ENCODE measurements at places on chromosomes 6 and 20.

DNA sequence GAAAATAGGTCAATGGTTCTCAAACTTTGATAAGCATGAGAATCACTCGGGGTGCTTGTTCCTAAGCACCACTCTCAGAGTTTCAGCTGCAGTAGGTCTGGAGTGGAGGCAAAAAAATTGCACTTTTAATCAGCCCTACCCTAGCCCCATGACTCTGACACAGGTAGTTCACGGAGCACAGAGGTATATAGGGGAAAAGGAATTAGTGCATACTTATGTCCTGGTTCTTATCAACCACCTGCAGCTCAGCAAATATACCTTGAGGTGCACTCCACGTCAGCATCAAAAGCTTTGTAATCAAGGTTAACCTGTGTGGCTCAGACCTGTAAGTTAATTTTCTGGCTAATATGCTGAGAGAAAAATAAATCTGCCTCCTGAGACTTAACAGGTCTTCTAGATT lies 138.8 kb upstream of the HMGN3 start:
- DNase-seq, result no peak

DNA sequence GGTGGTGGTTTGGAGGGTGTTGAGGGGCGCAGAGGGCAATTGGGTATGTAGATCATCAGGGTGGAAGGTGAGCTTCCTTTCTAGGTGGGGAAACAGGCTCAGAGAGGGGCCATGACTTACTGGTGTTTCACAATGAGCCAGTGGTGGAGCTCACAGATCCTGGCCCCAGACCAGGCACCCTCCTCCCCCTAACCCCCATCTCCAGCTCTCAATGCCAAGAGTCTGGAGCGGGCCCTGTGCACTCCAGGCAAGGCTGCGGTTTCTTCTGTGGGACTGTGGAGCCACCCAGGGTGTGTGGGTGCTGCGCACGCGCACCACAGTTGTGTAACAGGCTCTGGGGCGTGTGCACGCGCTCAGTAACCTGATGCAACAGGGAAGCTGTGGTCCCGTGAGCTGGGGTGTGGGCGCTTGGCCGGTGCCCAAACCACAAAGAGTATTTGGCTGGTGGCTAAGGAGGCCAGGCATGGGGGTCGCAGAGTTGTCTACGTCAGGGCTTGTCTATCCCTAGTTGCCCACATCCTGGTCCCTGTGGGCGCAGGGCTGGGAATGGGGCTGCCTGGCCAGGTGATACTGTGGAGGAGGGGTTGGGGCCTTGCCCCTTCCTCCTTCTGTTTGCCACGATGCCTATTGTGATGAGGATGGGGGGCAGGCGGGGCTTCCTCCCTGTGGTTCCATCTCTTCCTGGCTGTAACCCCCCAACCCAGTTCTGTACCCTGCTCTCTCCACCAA lies 37.5 kb upstream of the MRPS18A start:
- DNase-seq, result no peak

GRCh38 chr6:12923644-12924235 lies 207.2 kb downstream of the PHACTR1 start:
- no peak for DNase-seq

DNA sequence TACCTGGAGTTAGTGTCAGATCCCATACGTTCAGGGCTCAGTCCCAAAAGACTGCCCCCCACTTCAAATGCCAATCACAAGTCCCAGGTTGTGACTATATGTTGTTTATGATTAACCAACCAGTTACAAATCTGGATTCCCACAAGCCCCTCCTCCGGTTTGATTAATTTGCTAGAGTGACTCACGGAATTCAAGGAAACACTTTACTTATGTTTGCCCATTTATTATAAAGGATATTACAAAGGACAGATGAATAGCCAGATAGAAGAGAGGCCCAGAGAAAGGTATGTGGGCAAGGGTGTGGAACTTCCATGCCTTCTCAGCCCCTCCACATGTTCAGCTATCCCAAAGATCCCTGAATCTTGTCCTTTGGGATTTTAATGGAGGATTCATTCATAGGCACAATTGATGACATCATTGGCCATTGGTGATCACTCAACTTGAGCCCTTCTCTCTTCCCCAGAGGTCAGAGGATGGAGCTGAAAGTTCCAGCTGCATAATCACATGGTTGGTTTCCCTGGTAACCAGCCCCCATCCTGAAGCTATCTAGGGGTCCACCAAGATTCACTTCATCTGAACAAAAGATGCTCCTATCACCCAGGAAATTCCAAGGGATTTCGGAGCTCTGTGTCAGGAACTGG lies 2.0 kb downstream of the ECT2L start:
- DNase-seq, result no peak

- no peak for DNase-seq
Measured at GRCh38 chr6:128885381-128885780, 2.4 kb downstream of the LAMA2 start.

- DNase-seq, result no peak
Measured at GRCh38 chr20:53244711-53245110, 272.6 kb downstream of the TSHZ2 start.

DNA sequence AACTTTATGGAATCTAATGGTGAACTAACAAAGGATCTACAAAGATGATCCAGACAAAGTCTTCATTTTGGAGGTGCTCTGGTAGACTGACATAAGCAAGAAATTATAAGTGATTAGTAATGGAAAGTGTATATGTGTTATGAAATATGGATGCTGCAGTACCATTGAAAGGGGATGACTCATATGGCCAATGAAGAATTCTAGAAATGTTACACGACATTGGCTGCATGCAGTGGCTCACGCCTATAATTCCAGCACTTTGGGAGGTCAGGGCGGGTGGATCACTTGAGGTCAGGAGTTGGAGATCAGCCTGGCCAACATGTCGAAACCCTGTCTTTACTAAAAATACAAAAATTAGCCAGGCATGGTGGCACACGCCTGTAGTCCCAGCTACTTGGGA lies 23.5 kb downstream of the CFAP206 start:
- DNase-seq, result no peak

- DNase-seq, result no peak
Measured at GRCh38 chr6:126093108-126093507, 106.8 kb downstream of the TRMT11 start.

- no peak for DNase-seq
Measured at GRCh38 chr20:11158589-11158988, 484.8 kb upstream of the JAG1 start.

GRCh38 chr6:38593409-38593808 lies 46.3 kb downstream of the BTBD9 start:
- no peak for DNase-seq

- no peak for DNase-seq
Measured at GRCh38 chr6:135850882-135851281, 619 bp upstream of the PDE7B start.

- DNase-seq, result no peak
Measured at GRCh38 chr6:127582777-127583462, 5.9 kb downstream of the C6orf58 start.

DNA sequence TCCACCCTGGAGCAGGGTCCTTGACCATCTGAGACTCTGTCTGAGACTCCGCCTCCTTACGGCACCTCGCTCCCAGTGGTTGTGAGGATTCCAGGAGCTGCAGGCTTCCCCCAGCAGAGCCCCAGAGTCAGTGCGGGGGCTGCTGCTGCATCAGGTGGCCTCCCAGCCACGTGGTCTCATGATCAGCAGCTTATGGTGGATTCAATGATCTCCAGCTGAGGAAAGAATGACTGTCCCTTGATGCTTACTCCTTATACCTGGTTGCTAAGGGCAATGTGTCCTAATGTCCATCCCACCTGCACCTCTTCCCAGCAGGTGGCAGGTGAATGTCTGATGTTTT lies 40.0 kb downstream of the SLC22A1 start:
- no peak for DNase-seq

GRCh38 chr6:28205879-28206278 lies 19.2 kb upstream of the ZSCAN9 start:
- DNase-seq, result no peak

GRCh38 chr6:113428702-113429101 lies 428.4 kb upstream of the MARCKS start:
- no peak for DNase-seq

GRCh38 chr6:159880412-159880975 lies 10.3 kb upstream of the MAS1 start:
- DNase-seq, result no peak

DNA sequence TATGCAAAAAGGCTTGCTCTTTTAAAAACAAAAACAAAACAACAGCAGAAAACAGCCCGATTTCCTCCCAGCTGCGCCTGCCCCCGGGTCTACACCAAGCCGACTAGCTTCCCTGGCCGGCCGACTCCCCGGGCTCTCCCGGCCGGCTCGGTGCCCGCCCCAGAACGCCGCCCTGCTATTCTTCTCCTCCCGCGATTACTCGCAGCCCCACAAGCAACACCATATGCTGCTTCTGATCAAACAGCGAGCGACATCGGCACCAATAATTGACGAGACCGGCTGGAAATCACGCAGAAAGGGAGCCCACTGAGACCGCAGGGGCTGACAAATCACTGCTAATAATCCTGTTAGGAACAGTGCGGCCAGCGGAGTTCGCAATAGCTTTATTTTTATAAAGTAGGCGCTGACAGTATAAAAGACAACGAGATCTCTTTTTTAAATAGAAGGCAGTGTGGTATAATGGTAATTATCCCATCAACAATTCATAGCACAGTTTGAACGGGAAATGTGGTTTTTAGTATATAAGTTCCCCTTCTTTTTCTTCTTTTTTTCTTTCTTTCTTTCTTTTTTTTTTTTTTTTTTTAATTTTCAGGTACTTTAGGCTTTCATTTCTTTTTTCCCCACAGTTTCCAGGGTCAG lies 3.3 kb downstream of the SIM1 start:
- peak; percentile 76 for DNase-seq

DNA sequence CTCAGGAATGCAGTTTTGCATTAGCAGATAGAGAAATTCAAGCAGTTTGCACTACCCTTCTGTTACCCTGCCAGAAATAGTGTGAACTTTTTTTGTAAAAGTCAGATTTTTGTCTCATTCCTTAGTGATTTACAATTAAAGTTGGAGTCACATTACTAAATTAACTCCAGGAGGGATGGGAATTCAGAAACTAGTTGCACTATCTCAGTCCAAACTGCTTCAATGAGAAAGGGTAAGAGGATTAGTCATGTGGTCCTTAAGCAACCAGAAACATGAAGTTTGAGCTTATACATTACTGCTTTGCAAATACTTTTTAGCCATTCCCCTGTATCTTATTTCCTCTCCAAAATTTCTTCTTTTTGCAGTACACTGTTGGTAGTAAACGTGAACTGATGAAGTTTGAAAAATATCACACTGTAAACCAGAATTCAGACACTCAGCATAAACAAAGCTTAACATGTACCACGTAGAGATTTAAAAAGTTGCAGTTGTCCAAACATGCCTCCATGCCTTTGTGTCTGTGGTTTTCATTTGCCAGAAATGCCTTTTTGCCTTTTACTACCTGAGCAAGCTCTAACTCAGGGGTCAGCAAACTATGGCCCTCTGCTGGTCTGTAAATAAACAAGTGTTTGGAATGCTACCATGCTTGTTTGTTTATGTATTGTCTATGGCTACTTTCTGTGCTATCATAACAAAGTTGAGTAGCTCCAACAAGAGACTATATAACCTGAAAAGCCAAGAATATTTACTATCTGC lies 49.7 kb downstream of the TP53INP2 start:
- DNase-seq, result no peak

GRCh38 chr6:46451343-46451742 lies 39.9 kb downstream of the RCAN2 start:
- DNase-seq, result no peak

- peak; percentile 44 for DNase-seq
Measured at GRCh38 chr20:63054681-63055240, 48.0 kb upstream of the BHLHE23 start.

GRCh38 chr20:38165089-38165965 lies at the start of gene TGM2:
TGM2 (minus strand) TSS chr20:38165270; CDS start chr20:38165198, 72 bp downstream.
- DNase-seq, result peak; percentile 82

- DNase-seq, result no peak
Measured at GRCh38 chr6:150452428-150453243, 83.8 kb downstream of the IYD start.

- DNase-seq, result no peak
Measured at GRCh38 chr6:131894493-131895424, 56.4 kb downstream of the CCN2 start.

- DNase-seq, result no peak
Measured at GRCh38 chr6:89024456-89024855, 56.1 kb upstream of the PNRC1 start.

DNA sequence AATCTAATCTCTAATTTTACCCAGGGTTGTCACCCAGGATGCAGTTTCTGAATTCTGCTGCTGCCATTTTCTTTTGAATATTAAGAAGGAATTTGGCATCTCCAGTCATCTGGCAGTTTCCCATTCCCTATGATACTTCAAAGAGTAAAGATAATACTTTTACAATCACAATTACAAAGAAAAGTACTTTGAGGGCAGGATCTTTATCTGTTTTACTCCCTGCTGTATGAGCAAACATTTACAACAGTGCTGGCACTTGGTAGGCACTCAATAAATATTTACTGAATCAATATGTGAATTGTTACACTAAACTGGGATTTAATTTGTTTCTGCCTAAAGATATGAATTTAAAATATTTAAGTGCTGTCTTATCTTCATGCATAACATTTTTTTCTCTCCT lies 224.9 kb downstream of the EPHA7 start:
- no peak for DNase-seq

- peak; percentile 57 for DNase-seq
Measured at GRCh38 chr6:47097092-47097945, 55.2 kb upstream of the ADGRF1 start.

DNA sequence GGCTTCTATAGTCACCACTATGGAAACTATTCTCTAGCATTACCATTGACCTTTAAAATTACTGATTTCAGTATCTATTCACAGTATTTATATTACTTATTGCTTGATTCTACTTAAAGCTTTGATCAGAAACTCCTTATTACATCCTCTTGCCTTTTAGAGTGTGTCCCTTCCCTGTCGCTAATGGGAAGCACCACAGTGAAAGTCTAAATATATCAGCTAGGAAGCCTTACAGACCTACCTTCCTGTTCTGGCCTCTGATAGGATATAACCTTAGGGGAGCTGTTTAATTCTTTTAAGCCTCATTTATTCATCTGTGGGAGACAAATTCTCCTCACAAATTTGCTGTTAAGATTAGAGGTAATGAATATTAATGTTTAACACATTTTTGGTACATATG lies 122.7 kb downstream of the ADGRB3 start:
- no peak for DNase-seq

DNA sequence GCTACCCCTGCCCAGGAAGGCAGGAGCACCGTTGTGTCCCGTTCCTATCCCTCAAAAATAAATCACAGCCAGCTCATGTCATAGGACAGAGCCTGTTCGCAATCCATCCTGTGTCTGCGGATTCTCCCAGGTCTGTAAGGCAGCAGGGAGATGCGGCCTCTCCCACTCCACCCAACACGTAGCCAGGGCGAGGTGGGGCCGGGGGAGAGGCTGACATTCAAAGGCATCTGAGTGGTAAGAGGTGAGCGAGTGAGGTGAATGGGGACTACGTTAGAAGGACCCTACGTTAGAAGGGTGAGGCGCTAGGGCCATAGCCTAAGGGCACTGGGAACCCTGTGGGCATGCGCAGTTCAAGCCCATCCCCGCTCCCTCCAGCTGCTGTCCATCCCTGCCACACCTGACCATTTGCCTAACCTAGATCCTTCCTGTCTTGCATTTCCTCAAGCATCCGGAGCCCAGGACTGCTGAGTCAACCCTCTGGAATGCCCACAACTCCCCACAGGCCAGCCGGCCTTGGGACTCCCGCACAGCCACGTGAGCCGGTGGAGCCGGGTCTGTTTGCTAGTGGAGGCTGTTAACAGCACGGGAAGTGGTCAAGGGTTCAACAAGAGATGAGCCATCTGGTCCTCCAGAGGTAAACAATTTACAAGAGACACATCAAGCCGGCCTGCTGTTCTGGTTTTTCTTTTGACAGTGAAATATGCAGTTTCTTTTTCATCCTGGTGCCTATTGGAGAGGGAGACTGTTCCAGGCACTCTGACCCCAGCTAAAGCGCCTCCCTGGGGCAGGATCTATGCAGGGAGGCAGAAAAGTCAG lies 45.9 kb downstream of the RIPOR3 start:
- DNase-seq, result peak; percentile 72

GRCh38 chr6:5150551-5151075 lies 65.5 kb downstream of the PPP1R3G start:
- DNase-seq, result no peak
